T47D (cell line): ENCODE measurements at places on chromosomes 7 and 10.

DNA sequence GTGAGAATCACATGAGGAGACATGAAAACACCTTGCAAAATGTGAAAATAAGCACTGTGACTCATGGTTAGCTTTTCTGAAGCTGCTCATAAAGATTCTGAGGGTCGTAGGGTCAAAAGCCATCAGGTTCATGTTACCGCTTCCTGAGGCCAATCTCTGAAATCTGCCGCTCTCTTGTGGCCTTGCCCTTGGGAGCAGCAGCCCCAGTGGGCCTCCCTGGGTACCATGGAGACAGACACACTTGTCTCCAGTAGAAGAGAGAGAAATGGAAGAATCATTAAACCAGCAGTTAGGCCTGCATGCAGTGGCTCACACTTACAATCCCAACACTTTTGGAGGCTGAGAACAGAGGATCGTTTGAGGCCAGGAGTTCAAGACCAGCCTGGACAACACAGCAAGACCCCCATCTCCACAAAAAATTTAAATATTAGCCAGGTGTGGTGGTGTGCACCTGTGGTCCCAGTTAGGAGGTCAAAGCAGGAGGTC lies 42.8 kb downstream of the NIPSNAP2 start:
- DNase-seq, result no peak

- DNase-seq, result no peak
Observed at GRCh38 chr10:1379601-1380000, 323.4 kb downstream of the WDR37 start.

GRCh38 chr10:111247781-111248389 lies 171.1 kb downstream of the ADRA2A start:
- DNase-seq, result no peak

DNA sequence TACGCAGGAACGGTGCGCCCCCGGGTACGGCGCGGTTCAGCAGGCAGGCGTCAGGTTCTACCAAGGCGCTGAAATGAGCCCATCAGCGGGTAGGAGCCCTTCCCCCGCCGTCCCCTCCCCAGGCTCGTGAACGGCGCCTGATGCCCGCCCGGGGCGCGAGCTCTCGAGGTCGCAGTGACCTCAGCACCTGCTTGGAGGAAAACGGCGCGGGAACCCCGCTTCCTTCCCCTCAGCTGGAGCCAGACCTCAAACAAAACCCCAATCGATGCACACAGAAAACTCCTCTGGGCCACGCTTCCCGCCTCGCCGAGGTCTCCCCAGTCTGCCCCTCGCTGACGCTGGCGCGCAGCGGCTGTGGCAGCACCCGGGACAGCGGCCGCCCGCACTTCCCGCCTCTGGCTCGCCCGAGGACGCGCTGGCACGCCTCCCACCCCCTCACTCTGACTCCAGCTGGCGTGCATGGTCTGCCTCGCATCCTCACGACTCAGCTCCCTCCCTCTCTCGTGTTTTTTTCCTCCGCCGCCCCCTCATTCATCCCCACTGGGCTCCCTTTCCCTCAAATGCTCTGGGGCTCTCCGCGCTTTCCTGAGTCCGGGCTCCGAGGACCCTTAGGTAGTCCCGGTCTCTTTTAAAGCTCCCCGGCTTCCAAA lies 514 bp upstream of the GAD2 start:
- DNase-seq, result no peak

- no peak for DNase-seq
Observed at GRCh38 chr7:68476966-68477365, 1121.3 kb upstream of the AUTS2 start.

GRCh38 chr10:14184841-14185315 lies 145.8 kb downstream of the FRMD4A start:
- DNase-seq, result peak; percentile 71

- no peak for DNase-seq
Observed at GRCh38 chr10:124308056-124308645, 110.6 kb downstream of the OAT start.

- peak; percentile 85 for DNase-seq
Observed at GRCh38 chr10:132223156-132223590, 36.4 kb downstream of the DPYSL4 start.

GRCh38 chr7:13111230-13111629 lies 423.8 kb downstream of the ARL4A start:
- no peak for DNase-seq

- DNase-seq, result no peak
Observed at GRCh38 chr10:3825244-3825643, 40.2 kb upstream of the KLF6 start.

GRCh38 chr10:26730552-26730951 lies 33.1 kb downstream of the PDSS1 start:
- no peak for DNase-seq

DNA sequence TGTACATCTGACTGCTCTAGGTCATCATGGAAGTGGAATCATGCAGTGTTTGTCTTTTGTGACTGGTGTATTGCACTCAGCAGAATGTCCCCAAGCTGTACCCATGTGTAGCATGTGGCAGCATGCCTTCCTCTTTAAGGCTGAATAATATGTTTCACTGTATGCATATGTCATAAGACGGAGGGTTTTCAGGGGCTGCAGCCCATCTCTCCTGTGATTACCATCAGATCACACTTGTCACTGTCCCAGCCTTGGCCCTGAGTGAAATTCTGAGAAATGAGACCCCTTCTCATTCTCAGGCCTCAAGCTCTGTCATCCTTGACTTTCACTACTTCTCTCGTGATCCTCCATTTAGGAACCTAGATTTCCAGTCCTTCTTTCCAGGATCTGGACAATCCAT lies 50.0 kb downstream of the CPXM2 start:
- DNase-seq, result no peak
